ENCODE measurements at places on chromosomes 7 and 10. TPM values are rescaled to one million over a fixed set of nuclear protein-coding genes. Genes with fewer than 3 reads are reported as not detected.

The FAM20C gene
- total RNA-seq, result 54.0 TPM

The MORN4 gene
- total RNA-seq, result 4.8 TPM

The ANKRD61 gene
- not detected for total RNA-seq

The PALD1 gene
- 0.14 TPM for total RNA-seq

The NPSR1 gene
- not detected for total RNA-seq

The MYPN gene
- total RNA-seq, result under 0.01 TPM

The C10orf105 gene
- not detected for total RNA-seq

The TMEM130 gene
- 0.30 TPM for total RNA-seq

The GPC2 gene
- 6.0 TPM for total RNA-seq

The FRAT2 gene
- 2.7 TPM for total RNA-seq

The MICALL2 gene
- total RNA-seq, result 31.0 TPM

The FLNC gene
- total RNA-seq, result 226 TPM

The PTN gene
- total RNA-seq, result 7.7 TPM

The PNLIPRP2 gene
- total RNA-seq, result not detected

The BEND7 gene
- 4.8 TPM for total RNA-seq

The MBL2 gene
- total RNA-seq, result not detected

The SFTPA1 gene
- total RNA-seq, result not detected

The DIP2C gene
- 19.0 TPM for total RNA-seq
